Activated T-helper 2 cell treated with anti-CD3 and anti-CD28 coated beads, Interferon-gamma antibody, Interleukin-2, Interleukin-4, amounts not matched to agents 10 μg/mL and 5 μg/mL and 100 μg/mL, durations not matched to agents 14 hours and 24 hours and 36 hours (primary cell): ENCODE measurements at places on chromosomes 4 and X.

DNA sequence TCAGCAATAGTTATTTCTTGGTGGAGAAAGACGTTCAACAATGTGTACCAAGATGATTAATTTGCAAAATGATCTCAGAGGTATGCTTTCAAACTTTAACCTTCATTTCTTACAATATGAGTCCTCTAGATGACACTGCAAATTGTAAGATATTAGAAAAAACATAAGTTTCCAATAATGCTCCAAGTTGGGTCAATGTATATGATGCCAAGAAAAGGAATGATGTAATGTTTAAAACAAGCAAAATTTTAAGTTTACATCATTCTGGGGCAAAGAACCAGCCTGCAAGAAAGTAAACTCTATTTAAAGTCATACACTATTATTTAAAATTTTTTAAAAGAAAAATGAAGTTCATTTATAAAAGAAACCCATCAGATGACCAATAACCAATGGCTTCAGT is 56.1 kb downstream of the PRSS12 start:
- no peak for DNase-seq

DNA sequence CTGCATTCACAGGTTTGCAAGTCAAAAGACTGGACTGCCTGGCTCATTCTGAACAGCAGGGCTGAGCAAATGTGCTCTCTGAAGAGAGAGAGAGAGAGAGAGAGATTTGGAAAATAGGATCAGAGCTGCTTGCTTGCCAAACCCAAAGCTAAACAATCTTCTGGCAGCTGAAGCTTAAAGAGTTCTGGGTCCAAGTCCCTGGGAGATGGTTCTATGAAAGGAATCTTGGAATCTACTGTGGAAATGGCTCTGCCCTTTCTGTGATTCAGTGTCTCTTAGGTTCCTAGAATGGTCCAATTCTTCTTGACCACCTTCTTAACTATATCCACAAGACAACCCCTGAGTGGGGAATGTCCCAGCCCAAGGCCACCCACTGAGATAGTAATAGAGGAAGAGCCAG is 66.1 kb upstream of the EFNB1 start:
- no peak for DNase-seq

DNA sequence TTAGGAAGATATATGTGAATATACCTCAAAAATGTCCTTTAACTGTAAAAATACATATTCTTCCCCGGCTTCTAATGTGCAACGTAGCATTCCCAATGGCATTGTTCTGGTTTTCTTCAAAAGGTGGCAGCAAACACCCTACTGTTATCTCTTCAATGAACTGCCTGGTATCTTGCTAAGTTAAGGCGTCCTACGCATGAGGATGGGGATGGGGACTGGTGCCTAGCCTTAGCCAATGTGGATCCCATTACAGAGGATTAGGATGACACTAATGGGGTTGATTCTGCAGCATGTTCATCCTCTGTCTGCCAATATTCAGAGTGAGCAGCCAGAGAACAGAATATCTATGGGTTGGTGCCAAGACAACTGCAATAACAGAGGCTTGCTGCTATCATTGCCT is 334.9 kb upstream of the ADGRL3 start:
- no peak for DNase-seq

- DNase-seq: peak; percentile 10
Measured at GRCh38 chr4:140556372-140557085, 12.2 kb downstream of the UCP1 start.

DNA sequence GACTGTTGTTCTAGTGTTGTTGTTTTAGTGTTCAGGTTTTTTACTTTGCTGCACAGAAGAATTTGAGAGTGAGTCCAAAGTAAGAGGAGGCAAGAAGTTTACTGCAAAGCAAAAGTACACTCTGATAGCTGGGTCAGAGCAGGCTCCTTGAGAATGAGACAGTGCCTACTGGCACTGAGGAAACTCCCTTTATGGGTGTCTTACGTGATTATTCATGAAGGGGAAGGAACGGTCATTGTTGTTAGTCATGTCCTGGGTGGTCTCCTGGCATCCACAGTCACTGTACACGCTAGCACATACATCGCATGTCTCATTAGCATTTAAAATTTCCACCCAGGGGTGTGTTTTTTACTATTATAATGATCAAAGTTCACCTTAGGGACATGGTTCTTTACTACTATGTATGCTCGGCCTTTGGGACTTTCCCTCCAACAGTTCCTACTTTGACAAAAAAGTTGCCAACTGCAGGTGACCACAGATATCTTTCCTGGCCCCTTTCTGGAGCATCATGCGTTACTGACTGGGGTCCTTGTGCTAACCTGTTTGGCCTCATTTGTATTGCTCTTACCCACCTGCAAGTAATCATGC is 688.9 kb upstream of the AMOT start:
- no peak for DNase-seq

- DNase-seq: no peak
Measured at GRCh38 chrX:85244450-85245211, 840 bp downstream of the ZNF711 start.

DNA sequence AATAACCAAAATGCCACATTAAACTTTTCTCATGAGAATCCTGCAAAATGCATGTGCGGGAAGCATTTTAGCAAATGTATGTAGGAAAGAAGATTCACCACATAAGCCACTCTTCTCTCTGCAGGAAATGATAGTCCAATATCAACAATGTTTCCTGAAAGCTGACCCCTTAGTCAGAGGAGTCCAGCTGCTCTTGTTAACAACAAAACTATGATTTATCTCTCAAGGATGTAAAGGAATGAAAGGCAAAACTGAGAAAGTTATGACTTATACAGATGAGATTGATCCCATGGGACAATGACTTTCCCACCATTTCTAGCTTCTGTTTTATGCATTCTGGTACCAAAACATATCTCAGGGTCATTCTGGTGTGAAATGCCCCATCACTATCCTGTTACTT is 125.0 kb upstream of the EDNRA start:
- DNase-seq: no peak

GRCh38 chr4:2246384-2247127 is 4.6 kb upstream of the HAUS3 start:
- no peak for DNase-seq

DNA sequence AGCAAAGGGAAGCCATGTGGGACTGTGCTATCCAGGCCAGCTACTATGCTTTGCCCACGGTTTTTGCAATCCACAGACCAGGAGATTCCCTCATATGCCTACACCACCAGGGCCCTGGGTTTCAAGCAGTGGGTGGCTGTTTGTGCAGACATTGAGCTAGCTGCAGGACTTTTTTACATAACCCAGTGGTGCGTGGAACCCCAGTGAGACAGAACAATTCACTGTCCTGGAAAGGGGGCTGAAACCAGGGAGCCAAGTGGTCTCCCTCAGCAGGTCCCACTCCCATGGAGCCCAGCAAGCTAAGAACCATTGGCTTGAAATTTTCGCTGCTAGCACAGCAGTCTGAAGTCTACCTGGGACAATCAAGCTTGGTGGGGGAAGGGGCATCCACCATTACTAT is 959.9 kb downstream of the FSTL5 start:
- DNase-seq: no peak
